ENCODE measurements at places on chromosomes 4 and X. TPM values are rescaled to one million over a fixed set of nuclear protein-coding genes. Genes with fewer than 3 reads are reported as not detected.

DCTD gene
- 92.1 TPM for total RNA-seq

GPC3 gene
- total RNA-seq, result 1.6 TPM

TXK gene
- total RNA-seq, result 0.17 TPM

ADRA2C gene
- 0.50 TPM for total RNA-seq

PAGE5 gene
- total RNA-seq, result not detected
